Posterior vena cava (tissue), 2 donors: ENCODE measurements at places on chromosomes 1 and 21. TPM values are rescaled to one million over a fixed set of nuclear protein-coding genes. Genes with fewer than 3 reads are reported as not detected.

DNA sequence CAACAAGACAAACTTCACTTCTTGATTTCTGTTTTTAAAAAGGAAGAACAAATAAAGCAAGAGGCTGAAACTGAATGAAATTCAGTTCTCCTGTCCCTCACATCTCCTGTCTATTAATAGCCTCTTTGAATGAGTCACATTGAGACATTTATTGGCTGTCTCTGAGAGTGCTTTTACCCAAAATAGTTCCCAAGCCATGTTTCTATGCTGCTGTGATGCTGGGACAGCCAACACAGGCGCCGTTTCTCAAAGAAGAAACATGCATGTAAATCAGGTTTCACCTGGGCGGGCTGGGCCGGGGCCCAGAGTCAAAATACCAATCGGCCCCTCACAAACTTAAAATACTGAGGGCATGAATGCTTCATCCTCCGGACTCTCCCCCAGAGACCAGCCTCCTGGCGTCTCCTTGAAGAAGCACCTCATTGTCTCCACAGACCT is 105.2 kb downstream of the EDEM3 start:
- no peak for DNase-seq

GRCh38 chr1:158246650-158247049 is 7.6 kb upstream of the CD1A start:
- DNase-seq = no peak

CASZ1 gene
- total RNA-seq = 21.5 TPM

DNA sequence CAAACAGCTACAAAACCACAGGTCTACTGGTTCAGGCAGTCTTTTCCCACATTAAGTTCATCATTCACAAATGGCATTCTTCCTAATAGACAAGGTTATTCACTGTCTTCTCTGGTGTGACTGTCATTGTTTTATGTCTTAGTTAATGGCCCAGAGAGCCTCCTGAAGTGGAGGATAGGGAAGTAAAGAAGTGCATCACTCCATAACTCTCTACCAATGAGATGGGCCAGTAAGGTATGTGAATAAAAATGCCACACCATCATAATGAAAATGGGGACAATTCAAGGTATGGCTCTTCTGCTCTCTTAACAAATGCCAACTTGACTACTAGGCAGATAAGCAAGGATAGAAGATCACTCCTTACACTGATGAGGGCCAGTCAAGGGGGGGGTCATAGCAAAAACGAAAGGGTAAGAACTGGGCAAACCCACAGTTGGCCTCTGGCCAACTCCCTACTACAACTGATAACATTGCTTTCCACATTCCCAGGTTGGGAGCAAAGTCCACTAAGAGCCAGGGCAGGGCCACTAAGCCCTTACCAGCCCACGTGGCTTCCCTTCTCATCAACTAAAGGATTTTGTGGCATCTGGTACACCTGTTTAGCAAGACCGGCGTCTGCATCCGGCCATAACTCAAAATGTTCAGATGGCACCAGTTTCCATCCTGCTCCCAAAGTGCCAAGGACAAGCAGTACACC is 10.0 kb downstream of the PABPC4 start:
- no peak for DNase-seq

SPRR3 gene
- not detected for total RNA-seq

DNA sequence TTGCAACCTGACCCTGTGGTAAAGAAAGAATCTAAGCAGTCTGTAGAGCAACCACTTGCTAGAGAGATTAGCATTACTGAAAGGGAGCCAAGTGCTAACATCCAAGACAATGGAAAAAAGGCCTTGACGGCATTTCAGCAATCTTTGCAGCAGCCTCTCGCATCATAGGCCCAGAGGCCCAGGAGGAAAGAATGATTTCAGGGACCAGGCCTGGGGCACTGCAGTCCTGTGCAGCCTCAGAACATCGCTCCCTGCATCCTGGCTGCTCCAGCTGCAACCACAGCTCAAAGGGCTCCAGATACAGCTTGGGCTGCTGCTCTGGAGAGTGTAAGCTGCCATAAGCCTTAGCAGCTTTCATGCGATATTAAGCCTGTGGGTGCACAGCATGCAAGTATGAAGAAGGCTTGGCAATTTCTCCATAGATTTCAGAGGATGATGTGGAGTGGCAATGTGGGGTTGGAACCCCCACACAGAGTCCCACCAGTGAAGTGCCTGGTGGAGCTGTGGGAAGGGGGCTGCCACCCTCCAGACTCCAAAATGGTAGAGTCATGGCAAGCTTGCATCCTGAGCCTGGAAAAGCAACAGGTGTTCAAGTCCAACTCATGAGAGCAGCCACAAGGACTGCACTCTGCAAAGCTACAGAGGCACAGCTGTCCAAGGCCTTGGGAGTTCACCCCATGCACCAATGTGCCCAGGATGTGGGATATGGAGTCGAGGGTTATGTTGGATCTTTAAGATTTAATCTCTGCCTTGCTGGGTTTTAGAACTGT is 110.6 kb upstream of the HMGB4 start:
- DNase-seq = no peak

GPR25 gene
- total RNA-seq = not detected
